ENCODE measurements at places on chromosomes 4 and X.

DNA sequence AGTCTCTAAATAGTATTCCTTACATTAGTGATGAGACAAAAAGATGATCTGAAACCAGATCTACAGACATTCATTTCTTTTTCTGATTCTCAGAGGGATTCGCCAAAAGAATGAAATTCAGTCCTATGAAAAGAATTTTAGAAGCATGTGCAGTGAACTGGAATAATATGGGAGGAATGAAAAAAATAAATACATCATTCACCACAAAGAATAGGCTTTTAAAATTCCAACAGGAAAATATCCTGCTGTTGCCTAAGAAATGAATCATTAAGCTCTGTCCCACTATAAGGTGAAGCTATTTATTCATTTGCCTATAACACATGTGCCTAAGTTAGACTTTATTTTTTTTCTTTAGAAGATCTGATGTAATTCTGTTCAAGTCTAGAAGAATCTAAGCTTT lies 165.9 kb downstream of the IL15 start:
- DNase-seq, result peak; percentile 95

DNA sequence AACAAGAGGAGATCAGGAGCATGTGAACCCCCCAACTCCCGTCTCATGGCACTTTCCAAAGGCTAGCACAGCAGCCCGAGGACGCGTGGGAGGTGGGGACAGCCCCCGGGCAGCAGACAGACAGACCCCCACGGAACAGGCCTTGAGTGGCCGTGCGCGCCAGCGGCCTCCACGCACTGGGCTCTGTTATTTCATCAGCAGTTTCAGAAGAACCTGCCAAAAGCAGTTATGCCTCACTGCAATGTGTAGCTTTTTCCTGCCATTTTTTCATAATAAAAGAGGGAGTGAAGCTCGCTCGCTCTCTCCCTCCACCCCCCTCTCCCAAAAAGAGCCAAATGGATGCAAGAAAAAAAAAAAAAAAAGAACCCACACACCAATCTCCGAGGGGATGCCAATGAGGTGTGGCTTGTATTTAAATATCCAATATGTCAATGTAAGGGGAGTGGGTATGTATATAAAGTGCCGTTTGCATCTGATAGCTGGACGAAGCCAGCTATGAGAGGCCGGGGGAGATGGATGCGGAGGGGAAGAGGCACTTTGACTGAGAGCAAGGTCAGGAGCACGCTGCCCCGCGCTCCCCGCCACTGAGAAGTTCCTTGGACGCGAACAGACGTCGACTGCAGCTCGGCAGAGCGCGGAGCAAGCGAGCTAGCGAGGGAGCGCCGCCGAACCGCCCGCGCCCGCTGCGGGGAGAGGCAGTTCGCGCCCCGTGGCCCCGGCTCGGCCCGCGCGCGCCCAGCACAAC lies at the start of gene FGF16:
TSS of gene FGF16 (plus strand) at position 482 of the 745 bp plus-strand sequence. CDS start 286 bp downstream, outside the sequence.
- DNase-seq, result no peak

DNA sequence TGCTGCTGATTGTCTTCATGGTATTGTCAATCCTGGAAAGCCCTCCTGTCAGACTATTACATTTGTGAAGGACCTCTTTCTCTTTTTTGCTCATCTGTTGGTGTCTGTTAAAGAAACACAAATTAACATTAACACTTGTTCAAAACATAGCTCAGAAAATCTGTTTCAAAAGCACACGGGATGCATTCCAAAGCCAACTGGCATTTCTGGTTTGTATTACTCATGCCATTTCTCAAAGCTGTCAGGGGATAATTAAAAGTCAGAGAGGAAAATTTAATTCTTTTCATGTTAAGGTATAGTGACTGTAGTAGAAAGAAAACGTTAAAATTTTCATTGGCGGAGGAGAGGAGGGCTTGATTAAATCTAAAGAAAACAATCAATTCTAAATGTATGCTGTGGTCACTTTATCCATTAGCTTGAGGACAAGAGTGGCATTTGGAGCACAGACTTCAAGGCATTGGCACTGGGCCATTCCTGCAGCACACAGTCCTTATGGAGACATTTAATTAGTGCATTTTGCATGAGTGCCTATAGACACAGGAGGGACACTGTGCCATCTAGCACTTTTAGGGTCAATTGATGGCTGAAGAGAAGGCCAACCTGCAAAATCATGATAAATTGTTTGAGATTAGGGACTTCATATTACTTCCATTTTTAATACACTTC lies 21.2 kb upstream of the GLRA2 start:
- no peak for DNase-seq

DNA sequence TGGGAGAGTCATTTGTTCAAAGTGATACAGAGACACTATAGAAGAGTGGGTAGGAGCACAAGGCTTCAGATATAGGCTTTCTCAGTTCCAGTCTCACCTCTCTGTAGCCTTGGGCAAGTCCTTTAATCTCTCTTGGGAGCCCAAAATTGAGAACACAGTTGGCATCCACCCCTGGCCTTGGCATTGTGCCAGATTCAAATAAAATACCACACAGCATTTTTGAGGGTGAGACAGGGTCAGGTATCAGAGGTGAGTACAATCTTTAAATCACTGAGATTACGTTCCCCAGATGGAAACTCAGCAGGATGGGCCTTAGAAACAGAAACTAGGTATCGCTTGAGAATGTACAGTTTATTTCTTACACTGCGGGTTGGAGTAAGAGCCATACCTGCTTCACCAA lies 25.2 kb upstream of the SMIM10L2A start:
- no peak for DNase-seq

Measured in fibroblast of upper back skin (primary cell).